Mesangial cell (primary cell): ENCODE measurements at places on chromosomes 11 and 22. TPM values are rescaled to one million over a fixed set of nuclear protein-coding genes. Genes with fewer than 3 reads are reported as not detected.

RAB39A gene
- total RNA-seq, result 0.16 TPM in 1 of 2 replicates, not detected in the other

BDNF gene
- 6.5 and 14.7 TPM in 2 replicates for total RNA-seq

MYO18B gene
- total RNA-seq, result not detected in 2 replicates

ABCC8 gene
- not detected in 2 replicates for total RNA-seq

GGTLC3 gene
- total RNA-seq, result not detected in 2 replicates

SSTR3 gene
- total RNA-seq, result not detected in 2 replicates

DERL3 gene
- total RNA-seq, result 0.63 and 3.9 TPM in 2 replicates

USP2 gene
- 1.1 and 11.3 TPM in 2 replicates for total RNA-seq

PHF21B gene
- total RNA-seq, result 0.16 TPM in 1 of 2 replicates, not detected in the other

NLRP14 gene
- total RNA-seq, result not detected in 2 replicates

ASRGL1 gene
- 7.2 and 13.4 TPM in 2 replicates for total RNA-seq

MS4A4E gene
- total RNA-seq, result not detected in 2 replicates

OR2AT4 gene
- 0.13 TPM in 1 of 2 replicates, not detected in the other for total RNA-seq

IGSF22 gene
- total RNA-seq, result under 0.01 and 0.38 TPM in 2 replicates

KIRREL3 gene
- total RNA-seq, result 2.2 and 7.2 TPM in 2 replicates
